ENCODE measurements at places on chromosomes 16 and 17.

GRCh38 chr17:42283241-42284023 lies 4.9 kb upstream of the STAT5A start:
- DNase-seq: no peak

DNA sequence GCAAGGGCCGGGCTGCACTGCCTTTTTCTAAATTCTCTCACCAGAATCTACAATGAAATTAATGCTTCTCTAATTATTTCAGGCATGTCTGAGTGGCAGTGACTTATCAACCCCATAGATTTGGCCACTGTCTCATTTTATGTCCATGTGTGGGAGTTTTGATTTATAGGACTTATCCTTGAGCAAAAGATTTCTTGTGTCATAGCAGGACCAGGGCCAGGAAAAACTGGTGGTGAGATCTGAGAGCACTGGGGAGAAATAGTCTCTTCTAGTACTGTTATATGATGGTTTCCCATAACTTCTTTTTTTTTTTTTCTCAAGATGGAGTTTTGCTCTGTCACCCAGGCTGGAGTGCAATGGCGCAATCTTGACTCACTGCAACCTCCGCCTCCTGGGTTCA lies 1.5 kb upstream of the KRT23 start:
- DNase-seq: no peak

DNA sequence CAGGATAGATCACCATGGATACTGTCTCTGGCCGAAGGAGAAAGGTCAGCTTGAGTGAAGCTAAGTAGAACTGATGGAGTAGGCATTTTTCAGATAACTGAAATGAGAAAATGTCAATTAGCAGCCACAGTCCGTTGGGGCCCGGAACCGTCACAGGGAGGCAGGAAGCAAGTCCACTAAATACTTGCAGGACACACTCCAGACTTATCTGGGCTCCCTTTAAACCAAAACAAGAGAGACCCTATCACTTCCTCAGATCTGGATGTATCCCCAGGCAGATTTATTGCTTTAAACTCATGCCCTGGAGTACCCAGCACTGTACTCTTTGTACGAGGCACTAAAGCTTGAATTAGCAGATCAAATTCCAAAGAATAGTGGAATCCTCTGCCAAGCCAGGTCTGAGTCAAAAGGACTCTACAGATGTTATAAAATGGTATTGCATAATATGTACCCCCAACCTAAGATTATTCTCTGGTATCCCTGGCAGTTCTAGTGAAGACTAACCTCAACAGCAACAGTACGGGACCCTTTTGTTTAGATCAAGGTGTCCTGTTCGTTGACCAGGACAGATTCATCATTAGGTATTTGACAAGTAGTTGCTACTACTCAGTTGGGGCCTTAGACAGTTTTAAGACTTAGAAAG lies 8.1 kb downstream of the ZP2 start:
- DNase-seq: no peak

DNA sequence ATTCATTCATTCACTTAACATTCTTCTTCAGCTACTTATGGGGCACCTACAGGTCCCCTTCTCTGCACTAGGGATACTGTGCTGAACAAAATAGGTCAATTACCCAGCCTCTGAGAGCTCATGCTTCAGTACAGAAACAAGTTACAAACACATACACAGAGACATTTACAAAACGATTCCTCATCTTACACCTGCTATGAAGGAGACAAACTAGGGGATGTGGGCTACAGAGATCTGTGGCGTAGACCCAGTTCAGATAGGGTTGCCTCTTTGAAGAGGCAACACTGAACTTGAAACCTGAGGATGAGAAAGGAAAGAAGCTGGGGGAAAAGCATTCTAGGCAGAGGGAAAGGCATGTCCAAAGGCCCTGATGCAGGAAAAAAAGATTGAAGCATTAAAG lies 5.2 kb downstream of the IL21R start:
- DNase-seq: no peak

DNA sequence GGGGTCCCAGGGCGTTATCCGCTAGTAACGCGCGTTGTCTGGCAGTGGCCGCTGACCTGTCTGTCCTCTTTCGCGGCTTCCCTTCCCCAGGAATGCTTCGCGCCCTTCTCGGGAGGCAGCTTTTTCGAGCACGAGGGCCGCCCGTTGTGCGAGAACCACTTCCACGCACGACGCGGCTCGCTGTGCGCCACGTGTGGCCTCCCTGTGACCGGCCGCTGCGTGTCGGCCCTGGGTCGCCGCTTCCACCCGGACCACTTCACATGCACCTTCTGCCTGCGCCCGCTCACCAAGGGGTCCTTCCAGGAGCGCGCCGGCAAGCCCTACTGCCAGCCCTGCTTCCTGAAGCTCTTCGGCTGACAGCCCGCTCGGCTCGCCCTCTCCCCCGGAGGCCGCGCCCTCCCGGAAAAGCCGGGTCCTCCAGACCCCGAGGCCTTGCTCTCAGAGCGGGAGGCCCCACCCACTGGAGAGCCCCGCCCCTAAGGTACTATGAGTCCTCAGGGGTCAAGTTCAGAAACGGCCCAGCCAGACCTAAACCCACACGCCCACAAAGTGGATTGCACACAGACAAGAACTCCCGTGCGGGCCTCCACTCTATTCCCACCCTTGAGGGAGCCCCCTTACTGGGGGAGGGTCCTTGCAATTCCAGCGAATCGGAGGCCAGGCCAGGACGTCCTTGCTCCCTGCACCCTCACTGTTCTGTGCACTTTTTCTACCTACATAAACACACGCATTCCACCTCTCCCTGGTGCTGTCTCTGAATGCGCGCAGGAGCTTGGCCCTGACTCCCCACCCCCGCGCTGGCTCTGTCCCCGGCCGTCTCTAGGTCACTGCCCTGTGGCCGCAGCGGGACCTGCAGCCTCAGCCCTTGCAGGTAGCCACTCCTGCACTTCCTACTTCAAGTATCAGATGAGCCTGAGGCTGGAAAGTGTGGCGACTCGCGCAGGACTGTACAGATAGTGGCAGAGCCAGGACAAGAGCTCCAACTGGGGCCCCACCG lies 5.4 kb upstream of the SLC5A2 start:
- DNase-seq: no peak
